ENCODE measurements at places on chromosomes 7 and 10. TPM values are rescaled to one million over a fixed set of nuclear protein-coding genes. Genes with fewer than 3 reads are reported as not detected.

GARS1 gene
- total RNA-seq, result 32.3 TPM

DNA sequence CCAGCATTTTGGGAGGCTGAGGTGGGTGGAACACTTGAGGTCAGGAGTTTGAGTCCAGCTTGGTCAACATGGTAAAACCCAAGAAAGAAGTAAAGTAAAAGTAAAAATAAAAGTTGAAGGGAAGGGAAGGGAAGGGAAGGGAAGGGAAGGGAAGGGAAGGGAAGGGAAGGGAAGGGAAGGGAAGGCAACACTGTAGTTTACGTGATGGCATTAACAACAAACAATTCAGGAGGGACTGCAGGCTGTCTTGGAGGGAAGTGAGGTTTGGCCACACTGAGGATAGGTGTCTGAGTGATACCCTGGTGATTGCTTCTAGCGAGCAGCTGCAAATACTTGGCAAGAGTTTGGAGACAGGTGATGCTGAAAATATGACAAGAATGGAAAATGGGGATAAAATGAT lies 298.0 kb downstream of the CALN1 start:
- no peak for DNase-seq

- no peak for DNase-seq
Observed at GRCh38 chr7:21063106-21063505, 276.4 kb upstream of the SP8 start.

DNA sequence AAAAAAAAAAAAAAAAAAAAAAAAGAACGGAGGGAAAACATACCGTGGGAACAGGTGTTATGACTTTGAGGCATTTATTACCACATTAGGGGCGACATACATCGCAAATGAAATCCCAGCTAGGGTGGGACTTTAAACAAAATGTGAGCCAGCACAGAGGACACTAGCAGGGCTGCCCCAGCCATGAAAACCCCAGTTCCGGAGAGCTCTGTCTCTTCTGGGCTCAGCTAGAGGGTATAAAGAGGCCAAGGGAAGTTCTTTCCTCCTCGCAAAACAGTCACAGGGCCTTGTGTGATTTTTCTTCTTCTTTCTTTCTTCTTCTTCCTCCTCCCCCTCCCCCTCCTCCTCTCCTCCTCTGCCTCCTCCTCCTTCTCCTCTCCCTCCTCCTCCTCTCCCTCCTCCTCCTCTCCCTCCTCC lies 59.9 kb upstream of the ECHDC3 start:
- DNase-seq, result no peak

RSU1 gene
- total RNA-seq, result 56.1 TPM

Data from Right ventricle myocardium inferior (tissue), 1 donor.